ENCODE measurements at places on chromosomes 6 and 20.

DNA sequence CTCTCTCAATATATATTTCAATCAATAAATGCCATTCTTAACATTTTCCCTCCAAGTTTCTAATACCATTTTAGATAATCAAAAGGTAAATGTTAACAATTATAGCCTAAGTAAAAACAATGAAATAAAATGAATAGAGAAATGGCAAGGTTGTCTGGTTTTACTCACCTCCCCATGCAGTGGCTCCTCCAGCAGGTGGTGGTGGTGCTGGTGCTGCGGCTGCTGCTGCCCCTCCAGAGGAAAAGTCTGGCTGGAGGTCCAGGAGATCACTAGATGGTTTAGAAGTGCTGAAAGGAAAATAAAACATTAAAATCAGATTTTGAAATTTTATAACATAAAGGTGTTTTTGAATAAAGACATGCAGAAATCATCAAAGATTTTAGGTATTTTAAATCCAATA is 93.2 kb downstream of the PRSS35 start:
- ATAC-seq = no peak

DNA sequence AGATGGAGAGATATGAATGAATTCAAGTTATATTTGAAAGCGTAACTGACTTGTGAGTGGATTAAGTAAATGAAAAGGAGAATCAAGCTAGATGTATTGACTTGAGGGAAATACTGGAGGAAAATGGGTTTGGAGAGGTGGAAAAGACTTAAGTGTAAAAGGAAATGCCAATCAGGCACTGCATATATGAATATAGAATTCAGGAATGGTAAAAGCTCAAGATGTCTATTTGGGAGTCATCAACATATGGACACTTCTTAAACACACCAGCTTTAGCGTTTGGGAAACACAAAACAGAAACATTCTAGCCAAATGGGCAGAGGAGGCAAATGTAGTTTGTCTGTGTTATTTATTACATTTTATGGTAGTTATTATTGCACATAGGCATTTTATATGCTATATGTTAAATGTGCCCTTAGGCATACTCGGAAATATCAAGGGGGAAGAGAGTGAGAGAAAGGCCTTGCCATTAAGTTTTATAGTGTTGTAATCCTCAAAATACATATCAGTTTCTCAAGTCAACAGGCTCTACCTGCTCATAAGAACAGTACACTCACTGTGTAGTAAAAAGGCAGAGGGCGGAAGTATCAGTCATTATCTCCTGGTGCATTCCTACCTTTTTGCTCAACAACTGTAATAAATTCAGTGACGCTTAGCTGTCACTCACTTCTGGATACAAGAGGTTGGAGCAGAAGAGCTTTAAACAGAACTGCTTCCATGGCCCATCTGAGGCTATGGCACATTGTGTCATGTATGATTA is 33.7 kb upstream of the ME1 start:
- ATAC-seq = peak; percentile 92

DNA sequence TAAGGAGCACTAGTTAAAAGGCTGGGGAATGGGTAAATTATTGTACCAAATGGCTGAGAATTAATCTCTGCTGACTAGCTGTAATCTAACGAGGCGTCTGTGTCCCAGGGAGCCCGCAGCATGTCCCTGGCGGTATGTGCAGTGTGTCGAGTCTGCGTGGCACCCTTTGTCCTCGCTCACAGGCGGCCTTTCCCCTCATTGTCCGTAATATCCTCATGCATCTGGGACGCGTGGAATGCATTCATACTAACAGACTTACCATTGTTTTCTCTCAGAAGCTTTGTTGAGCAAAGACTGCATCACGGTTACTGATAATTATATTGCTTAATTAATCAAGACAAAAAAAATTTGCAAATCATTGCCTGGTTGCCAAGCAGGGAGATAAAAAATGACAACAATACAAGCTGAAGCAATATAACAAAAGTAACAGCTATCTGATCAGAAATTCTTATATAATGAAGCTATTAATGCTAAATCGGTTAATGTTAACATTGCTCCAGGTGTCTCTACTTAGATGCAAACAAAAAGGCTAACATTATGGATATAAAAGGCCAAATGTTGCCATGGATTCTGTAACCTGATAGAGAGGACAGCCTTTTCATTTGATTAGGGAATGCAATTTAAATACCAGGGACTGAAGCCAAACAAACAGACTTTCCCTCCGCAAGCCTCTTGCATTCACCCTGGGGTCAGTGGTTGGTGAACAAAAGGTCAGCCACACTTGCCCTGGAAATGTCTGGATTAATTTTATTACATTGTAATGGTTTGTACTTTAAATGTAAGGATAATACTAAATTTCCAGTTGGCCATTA is 124.8 kb downstream of the INSM1 start:
- no peak for ATAC-seq

GRCh38 chr6:169862892-169863525 is 111.6 kb downstream of the ERMARD start:
- peak; percentile 81 for ATAC-seq

DNA sequence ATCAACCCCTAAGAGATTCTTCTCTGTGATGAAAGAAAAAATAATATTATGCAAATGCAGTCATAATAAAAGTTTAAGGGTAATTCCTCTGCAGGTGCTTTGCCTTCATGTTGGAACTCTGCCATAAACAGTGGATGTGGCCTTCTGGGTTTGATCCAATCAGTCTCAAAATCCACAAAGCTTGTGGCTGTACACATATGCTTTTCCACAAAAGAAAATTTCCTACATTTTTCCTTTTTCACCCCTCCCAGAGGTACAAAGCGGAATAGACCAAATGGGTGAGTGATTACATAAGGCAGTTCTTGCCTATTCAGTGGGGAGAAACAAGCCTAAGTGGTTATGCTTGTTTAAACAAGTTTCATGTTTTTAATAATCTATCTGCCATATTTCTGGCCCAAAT is 16.7 kb downstream of the CALHM5 start:
- ATAC-seq = no peak

GRCh38 chr20:63577317-63577894 is 3.4 kb upstream of the HELZ2 start:
- no peak for ATAC-seq

DNA sequence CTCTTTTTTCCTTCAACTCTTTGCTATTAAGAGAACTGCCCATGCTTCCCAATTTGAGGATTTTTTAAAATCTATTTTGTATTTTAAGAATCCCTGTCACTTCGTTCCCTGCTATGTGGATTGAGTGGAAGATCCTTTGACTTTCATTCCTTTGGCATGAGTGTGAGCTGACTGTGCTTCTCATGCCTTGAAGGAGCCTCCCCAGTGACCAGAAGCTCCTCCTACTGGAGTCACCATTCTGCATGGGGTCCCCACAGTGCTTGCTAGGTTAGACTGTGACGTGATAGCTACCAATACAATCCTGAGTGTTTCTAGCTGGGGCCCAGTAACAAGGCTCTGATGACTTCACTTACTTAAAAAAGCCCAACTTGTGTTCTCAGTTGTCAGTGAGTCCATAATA is 104.4 kb upstream of the LAMP5 start:
- ATAC-seq = no peak

DNA sequence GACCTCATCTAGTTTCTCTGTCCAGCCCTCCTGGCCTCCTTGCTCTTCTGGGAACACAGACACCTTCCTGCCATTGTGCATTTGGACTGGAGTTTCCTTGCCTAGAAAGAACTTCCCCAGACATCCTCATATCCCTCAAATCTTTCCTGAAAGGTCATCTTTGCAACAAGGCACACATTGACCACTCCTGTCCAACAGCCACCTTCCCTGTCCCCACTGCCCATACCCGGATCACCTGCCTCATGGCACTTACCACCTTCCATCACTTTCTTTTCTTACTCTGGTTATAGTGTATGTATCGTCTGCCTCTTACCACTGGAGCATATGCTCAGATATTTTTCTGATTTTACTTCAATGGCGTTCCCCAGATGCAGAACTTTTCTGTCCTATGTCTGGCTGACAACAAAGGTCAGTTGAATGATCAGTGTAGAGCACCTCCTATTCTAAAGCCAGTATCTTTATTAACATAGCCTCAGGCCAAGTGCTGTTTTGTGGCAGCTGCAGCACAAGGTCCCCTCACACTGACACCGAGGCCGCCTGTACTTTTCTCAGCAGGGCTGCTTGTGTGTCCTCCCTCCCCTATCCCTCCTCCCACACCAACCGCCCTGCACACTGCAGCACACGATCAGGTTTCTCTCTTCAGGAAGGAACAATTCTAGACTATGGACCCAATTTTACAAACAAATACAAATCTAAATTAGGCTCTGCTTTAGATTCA is 4.1 kb downstream of the HLA-C start:
- ATAC-seq = no peak

DNA sequence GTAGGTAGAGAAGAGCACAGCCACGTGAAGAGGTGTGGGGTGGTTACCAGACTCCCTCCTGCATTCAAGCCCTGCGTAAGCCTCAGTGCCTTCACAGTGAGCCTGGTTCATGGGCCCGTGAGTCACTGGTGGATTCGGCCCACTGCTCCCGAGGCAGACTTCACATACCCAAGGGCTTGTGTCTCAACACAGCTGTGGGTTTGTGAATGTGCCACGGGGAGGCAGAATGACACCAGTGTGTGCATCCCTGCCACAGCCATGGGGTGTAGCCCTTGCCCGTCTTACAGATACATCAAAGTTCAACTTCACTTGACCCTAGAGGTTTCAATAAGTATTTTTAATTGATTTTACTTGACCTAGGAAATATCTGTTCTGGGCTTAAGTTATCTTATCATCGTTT is 108.5 kb downstream of the MAP3K4 start:
- peak; percentile 28 for ATAC-seq

GRCh38 chr6:42010185-42010891 is 40.0 kb upstream of the TAF8 start:
- ATAC-seq = peak; percentile 45

All from esophagus mucosa (tissue), 1 donor.